EH (cell line): ENCODE measurements at places on chromosomes 4 and X.

DNA sequence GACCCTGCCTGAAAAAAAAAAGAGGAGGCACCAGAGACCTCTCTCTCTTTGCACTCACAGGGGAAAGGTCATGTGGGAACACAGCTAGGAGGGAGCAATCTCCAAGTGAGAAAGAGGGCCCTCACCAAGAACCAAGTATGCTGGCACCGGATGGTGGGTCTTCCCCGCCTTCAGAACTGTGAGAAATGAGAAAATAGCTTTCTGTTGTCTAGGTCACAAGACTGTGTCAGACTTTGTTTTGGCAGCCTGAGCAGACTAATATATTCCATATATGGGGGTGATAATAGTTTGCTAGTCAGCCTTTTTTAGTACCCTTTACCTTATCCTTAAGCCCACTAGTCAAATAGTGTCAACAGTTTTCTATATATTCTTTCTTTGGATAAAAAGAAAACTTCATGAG lies 193.0 kb downstream of the TRIML1 start:
- no peak for DNase-seq

DNA sequence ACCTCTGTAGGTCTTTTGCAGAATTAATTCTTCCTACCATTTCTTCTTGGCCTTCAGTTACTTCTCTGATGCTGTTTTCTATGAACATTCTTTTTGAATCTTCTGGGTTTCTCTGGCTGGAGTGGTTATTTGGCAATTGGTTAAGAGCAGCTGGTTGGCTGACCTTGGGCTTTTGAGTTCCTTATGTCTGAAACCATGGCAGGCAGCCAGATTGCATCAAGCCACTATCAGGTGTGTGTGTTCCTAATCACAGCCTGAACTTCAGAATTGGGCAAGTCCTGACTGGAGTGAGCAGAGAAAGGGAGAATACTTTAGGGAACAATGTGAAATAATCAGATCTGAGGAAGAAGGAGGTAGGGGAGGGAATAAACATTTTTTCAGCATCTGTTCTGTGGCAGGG lies 90.2 kb downstream of the ARHGAP10 start:
- DNase-seq, result peak; percentile 32

- peak; percentile 65 for DNase-seq
Observed at GRCh38 chrX:586351-586750, 44.2 kb upstream of the SHOX start.

DNA sequence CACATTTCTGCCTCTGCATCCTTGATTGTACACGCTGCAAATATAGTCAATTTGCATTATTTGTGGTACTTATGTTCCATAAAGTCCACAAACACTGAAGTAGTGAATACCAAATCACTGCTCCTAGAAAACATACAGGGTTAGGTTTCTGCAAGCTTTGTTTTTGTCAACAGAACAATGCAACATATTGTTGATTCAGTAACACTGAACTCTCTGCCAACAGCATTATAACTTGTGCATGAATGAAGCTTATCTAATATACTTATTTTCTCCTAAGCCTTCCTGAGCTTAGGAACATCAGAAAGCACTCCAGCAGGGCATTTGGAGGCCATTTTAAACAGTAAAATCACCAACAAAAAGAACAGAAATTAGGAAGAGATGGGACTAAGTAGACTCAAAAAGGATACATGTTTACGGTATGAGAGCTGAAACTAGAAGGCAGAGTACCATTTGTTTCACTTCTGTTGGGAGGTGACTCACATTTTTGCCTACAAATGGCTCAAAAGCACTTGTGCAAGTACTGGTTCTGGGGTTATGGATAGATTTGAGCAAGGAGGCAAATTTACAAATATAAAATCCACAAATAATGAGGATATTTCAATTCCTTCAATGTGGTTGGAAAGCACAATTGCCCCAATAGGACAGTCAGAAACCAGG lies 14.1 kb downstream of the COX18 start:
- DNase-seq, result no peak
